Gastroesophageal sphincter (tissue), 4 donors: ENCODE measurements at places on chromosomes 11 and 22. TPM values are rescaled to one million over a fixed set of nuclear protein-coding genes. Genes with fewer than 3 reads are reported as not detected.
A peak's percentile ranks its signal among the peaks of the same experiment; 100 is the strongest.

DNA sequence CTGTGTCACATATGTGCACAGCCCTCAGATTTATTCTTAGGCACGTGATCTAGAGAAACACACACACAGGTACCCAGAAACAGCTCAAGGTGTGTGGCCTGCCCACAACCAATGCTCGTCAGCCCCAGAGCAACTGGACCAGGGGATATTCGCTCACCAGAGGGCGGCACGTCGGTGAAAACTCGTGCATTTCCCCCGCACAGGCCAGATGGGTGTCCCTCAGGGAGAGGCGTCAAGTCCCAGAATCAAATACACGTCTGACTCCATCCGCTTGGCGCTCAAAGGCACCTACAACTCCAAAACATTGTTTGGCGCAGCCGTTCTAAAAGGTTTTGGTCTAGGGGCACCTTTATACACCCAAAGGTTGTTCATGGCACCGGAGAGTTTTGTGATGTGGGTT, 429.0 kb downstream of the BRD1 start:
- no peak for ATAC-seq

- ATAC-seq, result no peak
These were observed 1.4 kb downstream of the DTX4 start for GRCh38 chr11:59173080-59173963.

GRCh38 chr11:71486320-71486719, 33.3 kb downstream of the NADSYN1 start:
- ATAC-seq, result no peak

DNA sequence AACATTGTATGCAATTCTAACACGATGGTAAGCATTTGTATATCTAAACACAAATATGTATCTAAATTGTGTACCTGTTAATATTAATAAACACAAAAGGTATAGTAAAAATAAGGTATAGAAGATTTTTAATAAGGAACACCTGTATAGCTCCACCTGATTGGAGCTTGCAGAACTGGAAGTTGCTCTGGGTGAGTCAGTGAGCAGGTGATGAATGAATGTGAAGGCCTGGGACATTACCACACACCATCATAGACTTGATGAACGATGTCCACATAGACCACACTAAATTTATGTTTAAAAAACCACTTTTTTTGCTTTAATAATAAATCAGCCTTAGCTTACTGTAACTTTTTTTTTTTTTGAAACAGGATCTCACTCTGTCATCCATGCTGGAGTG, 97.6 kb upstream of the CLMP start:
- ATAC-seq, result no peak

GRCh38 chr22:19066531-19067271, 55.5 kb downstream of the DGCR2 start:
- no peak for ATAC-seq

GRCh38 chr11:111189466-111189865, 56.1 kb upstream of the POU2AF2 start:
- no peak for ATAC-seq

GRCh38 chr11:120167659-120168058, 29.7 kb upstream of the TRIM29 start:
- no peak for ATAC-seq

DNA sequence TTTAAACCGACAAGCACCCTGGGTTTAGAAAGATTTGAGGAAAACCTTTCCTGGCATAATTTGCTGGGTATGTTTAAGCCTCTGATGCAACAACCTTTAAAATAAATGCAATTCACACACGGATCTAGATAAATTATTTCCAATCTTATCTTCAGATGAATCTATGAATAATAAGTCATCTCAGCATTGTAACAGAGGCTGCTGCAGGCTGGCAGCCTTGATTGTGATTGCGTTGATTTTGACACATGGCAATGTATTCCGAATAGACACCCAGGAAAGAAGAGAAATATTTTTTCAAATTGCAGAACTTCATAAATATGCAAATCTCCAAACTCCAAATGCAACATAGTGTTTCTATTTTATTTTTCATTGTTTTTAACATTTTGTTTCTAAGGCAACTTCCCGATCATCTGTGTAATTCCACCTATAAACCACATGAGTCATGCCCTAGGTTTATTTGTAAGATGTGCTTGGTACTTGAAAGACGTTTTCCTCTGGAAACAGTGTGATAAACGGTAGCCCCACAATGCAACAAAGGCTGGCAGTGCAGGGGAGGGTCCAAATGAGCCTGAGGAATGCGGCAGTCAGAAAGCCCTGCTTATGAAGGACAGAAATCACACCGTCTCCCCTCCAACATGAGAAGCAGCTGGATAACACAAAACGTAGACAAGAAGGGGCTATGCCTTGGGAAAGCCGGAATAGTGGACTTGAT, 359.0 kb downstream of the BRD1 start:
- ATAC-seq, result no peak

- no peak for ATAC-seq
These were observed 1.4 kb downstream of the SPCS2 start for GRCh38 chr11:74950374-74950969.

GRCh38 chr11:62726915-62727164, 417 bp downstream of the HNRNPUL2 start:
- peak; percentile 2 for ATAC-seq

DNA sequence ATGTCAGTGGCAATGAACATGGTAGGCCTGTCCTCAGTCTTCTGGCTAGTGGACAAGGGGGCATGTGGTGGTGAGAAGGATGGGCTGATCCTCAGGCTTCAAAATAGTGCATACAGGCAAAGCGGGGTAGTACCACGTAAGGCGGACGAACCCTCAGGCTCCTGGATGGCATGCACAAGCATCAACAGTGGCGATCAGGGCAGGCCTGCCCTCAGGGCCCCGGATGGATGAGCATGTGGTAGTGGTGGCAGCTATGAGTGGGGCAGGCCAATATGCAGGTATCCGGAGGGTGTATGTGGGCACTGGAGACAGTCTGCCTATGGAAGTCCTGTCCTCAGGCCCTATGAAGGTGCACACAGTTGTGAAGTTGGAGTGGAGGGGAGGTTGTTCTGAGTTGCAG, 163.8 kb downstream of the GUCY1A2 start:
- ATAC-seq, result no peak

DNA sequence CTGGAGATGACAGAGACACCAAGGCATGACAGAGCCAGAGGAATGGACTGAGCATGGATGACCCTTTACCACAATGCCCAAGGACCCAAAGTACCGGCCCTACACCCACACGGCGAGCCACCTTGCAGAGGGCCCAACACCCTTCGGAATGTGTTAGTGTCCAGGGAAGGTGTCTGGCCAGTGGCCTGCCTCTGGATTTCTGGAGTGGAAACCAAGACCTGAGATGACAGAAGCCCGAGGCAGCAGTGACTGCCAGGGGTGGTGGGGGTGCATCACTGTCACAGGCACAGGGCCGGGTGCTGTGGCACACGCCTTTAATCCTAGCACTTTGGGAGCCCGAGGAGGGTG, 28.7 kb downstream of the PDGFB start:
- ATAC-seq, result no peak

GRCh38 chr11:134762248-134763029, 350.4 kb upstream of the B3GAT1 start:
- ATAC-seq, result no peak

- ATAC-seq, result no peak
These were observed 11.7 kb downstream of the GDPD4 start for GRCh38 chr11:77289737-77290136.

DNA sequence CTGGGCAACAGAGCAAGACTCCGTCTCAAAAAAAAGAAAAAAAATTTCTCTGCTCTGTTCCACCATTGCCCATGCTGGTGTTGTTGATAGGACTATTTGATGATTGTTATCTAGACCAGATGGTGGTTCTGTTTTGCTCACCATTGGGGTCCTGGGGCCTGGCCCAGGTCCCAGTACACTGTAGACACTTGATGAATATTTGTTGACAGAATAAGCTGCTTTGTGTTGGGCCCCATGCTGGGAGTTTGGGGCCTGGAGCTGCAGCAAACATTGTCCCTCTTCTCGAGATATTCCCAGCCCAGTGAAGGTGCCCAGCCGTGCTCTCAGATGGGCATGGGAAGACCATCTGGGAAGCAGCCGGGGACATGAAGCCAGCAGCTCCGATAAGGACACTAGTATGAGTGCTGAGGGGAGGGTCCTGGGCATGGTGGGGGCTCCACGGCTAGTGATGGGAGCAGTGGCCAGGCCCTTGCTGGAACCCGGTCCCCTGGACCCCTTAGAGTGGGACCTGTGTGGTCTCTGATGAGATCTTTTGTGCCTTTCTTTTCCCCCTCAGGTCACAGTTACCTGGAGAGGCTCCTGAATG, 13.6 kb downstream of the INCENP start:
- no peak for ATAC-seq

DNA sequence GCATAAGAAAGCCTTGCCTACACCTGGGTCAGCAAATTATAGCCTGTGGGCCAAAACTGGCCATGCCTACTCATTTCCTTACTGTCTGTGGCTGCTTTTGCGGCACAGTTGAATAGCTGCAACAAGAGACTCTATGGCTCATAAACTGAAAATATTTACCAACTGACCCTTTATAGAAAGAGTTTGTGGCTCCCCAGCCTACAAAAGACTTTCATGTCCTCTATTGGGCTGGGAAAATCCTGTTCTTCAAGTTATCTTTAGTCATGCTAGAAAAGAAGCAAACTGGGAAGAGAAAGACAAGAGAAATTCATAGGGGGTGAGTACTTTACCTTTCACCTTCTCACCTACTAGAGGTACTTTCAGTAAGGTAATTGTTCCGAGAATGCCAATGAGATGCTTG, 175.1 kb downstream of the SWAP70 start:
- ATAC-seq, result no peak

DNA sequence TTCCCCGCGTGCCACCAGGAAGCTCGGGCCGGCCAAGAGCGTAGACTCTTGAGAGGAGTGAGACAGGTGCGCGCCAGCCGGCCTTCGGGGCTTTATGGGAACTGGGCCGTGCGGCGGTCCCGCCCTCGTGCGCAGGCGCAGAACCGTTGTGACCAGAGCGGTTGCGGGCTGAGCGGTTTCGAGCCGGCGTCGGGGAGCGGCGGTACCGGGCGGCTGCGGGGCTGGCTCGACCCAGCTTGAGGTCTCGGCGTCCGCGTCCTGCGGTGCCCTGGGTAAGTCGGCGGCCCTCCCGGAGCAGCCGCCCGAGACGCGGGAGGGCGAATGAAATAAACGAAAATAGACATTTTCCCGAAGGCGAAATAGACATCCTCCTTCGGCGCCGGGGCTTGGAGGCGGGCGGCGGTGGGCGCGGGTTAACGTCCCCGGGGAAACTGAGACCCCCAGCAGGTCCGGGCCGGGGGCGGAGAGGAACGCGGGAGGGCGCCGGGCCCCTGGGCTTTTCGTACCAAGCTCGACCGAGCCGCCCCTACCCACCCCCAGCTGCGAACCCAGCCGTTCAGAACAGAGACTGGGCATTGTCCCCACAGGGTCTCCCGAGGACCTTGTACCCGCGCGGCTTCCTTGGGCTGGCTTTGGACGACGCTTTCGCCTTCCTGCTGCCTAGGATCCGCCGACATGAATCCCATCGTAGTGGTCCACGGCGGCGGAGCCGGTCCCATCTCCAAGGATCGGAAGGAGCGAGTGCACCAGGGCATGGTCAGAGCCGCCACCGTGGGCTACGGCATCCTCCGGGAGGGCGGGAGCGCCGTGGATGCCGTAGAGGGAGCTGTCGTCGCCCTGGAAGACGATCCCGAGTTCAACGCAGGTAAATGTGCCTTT, at the start of gene ASRGL1:
ASRGL1 (plus strand) TSS at position 146 of the 879 bp plus-strand sequence; CDS start at position 676, 530 bp downstream.
- peak; percentile 93 for ATAC-seq

DNA sequence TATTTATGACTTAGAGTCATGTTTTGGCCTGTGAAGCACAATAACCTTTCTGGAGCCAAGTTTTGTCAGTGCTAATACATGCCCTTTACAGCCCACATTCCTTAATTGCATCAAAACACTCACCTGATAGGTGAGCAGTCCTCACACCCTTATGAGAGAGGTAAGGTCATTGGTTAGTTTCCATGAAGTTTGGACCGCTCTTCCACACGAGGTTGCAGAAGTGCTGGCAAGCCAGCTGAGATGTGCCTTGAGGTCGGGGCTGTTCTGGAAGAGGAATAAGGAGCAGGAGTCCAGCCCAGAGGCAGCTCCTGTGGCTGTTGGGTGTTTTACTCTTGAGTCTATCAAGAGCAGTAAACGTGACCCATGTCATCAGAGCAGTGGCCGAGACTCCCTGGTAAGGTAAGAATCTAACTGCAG, 76.3 kb downstream of the CYB5R2 start:
- ATAC-seq, result no peak

GRCh38 chr11:30485756-30486155, 100.4 kb downstream of the MPPED2 start:
- ATAC-seq, result no peak

DNA sequence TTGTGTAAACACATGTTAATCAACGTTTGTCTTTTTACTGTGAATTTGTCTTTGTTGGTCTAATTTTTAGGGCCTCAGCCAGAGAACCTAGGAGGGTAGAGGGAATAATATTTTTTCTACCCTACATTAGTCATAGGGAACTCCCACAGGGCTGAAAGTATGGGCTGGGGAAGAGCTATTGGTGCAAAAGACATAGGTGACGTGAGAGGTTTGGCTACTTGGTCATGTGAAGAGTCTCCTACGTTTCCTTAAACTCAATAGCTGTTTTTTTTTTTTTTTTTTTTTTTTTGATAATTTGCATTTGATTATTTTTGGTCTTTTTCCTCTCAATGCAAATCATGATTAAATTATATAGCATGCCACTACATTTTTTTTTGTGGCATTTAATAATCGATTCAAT, 15.9 kb upstream of the MMP7 start:
- ATAC-seq, result no peak

- ATAC-seq, result no peak
These were observed 56.7 kb downstream of the APOL3 start for GRCh38 chr22:36103891-36104290.

DNA sequence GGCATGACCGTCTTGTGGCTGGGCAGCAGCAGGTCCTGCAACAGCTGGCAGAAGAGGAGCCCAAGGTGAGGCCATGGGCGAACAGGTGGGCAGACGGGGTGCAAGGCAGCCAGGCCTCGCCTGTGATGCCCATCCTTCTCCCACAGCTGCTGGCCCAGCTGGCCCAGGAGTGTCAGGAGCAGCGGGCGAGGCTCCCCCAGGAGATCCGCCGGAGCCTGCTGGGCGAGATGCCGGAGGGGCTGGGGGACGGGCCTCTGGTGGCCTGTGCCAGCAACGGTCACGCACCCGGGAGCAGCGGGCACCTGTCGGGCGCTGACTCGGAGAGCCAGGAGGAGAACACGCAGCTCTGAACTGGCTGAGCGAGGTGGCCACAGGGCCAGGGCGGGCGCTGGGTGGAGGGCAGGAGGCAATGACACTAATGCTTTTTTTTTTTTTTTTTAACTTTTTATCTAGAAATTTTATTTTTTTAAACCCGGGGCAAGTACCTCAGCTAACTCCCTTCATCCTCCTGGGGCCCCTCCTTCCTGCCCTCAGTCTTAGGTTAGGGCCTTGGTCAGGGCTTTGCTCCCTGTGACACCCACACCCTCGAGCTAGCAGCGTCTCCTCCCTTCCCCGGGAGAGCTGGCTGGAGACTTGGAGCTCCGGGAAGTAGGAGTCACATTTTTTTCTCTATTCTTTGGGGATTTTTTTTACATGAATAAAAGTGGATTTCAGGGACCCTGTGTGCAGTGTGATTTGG, 16.0 kb downstream of the PLCB3 start:
- ATAC-seq, result no peak

Gene PLAAT3
- total RNA-seq, result 69.1 TPM

Gene TOP3B
- 19.6 TPM for total RNA-seq

Gene SCGB1A1
- total RNA-seq, result not detected

Gene PATE2
- total RNA-seq, result not detected

Gene ZC3H12C
- total RNA-seq, result 25.5 TPM

Gene TEX12
- not detected for total RNA-seq
